ENCODE measurements at places on chromosomes 16 and 17. TPM values are rescaled to one million over a fixed set of nuclear protein-coding genes. Genes with fewer than 3 reads are reported as not detected.

Gene NEUROD2
- total RNA-seq: not detected

Gene CCL4L2
- total RNA-seq: 517 TPM

Gene KRT222
- total RNA-seq: not detected

Gene ESRP2
- 0.53 TPM for total RNA-seq

Measured in activated T-cell treated with anti-CD3 and anti-CD28 coated beads, Interleukin-2, amount 50 U/mL, for 4 hours (primary cell).